ENCODE measurements at places on chromosomes 3 and 15.

DNA sequence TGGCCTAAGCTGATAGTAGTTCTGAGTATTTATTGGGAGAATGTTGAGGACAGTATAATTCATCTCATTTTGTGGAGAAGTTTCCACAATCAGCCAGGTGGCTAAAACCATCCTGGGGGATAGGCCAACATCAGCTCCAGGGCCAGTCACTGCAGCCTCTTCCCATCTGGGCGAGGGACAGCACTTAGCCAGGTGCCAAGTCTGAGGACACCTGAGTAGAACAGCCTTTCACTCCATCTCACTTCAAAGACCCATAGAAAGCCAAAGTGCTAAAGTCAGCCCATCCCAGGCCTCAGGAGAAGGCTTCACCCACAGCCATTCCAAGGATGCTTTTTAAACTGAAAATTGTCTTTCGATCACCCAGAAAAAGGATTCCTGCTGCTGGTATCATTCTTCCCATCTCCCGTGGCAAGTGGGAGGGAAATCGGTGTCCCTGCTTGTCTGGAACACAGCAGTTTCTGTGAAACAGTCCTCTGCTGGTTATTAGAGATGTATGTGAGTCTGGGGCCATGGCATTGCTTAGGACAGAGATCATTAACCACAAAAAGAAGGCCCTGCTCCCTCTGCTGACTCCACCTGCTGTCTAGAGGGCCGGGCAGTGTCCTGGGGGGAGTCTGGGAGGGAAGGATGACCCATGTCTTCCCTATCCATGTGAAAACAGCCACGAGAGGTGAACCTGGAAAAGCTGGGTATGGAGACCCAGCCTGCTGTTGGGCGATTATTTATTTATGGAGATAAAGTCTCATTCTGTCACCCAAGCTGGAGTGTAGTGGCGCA lies 9.6 kb downstream of the CALML4 start:
- no peak for DNase-seq

DNA sequence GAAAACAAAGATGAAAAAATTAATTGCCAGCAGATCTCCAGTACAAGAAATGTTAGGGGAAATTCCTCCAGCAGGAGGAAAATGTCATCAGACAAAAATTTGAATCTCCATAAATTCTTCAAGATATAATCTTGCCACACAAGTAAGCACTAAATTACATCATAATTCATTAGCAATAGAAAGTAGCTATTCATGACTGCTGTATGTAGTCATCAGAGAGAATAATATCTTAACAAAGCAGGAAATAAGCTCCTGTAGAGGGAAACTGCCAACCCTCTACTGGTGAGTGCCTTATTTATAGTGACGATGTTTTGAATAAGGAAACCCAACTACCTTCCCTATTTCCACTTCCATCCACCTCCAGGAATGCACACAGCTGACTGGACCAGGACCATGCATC lies 15.8 kb upstream of the SLC27A2 start:
- no peak for DNase-seq

- peak; percentile 85 for DNase-seq
Measured at GRCh38 chr3:50316657-50317242, 5.8 kb downstream of the HYAL2 start.

DNA sequence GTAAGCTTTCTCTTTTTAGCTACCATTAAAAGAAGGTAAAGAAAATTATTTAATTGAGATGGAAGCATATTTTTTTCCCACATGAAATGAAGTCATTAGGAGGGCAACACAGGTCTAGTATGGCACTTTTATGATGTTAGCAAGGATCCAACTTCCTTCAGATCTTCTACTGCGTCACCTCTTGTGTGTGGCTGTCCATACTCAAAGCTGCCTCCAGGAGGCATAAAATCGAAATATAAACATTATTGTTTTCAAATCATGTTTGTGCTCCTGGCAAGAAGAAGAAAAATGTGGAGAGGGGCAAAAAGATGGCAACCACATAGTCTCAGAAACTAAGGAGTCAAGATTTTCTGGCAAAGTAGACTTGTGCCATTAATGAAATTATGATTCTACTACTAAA lies 791.7 kb upstream of the EPHA6 start:
- no peak for DNase-seq

- peak; percentile 45 for DNase-seq
Measured at GRCh38 chr3:127817406-127817841, 4.9 kb downstream of the MGLL start.

Data from 8988T (cell line).